KBM-7 (cell line): ENCODE measurements at places on chromosomes 12 and 14.

DNA sequence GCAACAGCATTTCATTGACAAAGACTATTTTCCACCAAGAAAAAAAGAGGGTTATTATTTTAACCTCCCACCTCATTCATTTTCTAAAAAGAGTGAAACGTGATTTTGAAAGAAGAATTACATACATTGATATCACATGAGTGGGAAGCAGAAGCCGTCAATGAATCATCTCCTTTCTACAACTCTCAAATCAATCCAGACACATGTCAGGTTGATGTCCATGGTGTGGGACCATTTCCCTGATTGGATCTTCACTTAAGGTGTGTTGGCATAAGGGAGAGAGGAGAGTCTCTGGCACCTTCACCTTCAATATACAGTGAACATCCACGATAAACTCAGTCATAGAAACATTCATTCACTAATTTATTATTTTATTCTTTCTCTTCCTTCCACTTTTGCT, 1095.1 kb downstream of the BCL11B start:
- DNase-seq = no peak

DNA sequence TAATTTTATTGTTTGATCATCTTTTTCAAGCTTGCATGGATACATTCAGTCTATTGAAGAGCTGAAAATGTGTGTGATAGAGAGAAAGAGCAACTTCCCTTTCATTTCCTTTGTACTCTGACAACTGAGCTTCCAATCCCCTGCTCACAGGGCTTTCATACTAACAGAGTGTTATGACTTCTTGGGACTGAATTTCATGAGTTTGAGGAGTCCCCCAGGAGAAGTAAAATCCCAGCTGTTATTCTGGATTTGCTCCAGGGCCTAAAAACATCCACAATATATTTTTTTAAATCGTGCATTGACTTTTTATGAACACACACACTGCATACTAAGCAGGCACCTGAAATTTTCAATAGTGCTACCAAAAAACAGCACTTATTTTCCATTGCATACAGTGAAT, 195.8 kb upstream of the CAND1 start:
- no peak for DNase-seq

DNA sequence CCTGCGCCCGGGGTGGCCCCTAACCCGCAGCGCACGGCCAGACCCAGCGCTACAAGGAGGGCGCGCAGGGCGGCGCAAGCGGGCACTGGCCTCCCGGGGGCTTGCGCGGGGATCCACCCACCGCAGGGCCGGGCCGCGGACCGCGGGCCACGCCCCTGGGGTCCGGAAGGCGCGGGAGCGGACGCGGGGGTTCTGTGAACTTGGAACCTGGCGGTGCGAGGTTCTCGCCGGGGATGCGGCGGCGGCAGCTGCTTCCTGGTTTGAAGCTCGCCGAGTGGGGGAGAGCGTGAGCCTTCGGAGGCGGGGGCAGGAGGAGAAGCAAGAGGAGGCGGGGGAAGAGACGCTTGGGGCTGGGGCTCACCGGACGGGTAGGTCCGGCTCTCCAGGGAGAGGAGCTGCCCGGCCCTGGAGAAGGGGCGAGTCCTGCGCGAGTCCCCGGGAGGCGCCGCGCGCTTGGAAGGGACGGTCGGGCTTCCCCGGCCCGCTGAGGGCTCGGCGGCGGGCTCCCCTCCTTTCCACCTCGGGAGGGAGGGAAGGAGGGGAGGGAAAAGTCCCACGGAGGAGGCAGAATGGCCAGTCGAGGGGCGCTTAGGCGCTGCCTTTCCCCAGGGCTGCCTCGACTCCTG, at the start of gene PRKCH:
Gene PRKCH (plus strand): TSS at position 195 of the 626 bp plus-strand sequence. CDS start 523 bp downstream, outside the sequence.
- DNase-seq = peak; percentile 86

DNA sequence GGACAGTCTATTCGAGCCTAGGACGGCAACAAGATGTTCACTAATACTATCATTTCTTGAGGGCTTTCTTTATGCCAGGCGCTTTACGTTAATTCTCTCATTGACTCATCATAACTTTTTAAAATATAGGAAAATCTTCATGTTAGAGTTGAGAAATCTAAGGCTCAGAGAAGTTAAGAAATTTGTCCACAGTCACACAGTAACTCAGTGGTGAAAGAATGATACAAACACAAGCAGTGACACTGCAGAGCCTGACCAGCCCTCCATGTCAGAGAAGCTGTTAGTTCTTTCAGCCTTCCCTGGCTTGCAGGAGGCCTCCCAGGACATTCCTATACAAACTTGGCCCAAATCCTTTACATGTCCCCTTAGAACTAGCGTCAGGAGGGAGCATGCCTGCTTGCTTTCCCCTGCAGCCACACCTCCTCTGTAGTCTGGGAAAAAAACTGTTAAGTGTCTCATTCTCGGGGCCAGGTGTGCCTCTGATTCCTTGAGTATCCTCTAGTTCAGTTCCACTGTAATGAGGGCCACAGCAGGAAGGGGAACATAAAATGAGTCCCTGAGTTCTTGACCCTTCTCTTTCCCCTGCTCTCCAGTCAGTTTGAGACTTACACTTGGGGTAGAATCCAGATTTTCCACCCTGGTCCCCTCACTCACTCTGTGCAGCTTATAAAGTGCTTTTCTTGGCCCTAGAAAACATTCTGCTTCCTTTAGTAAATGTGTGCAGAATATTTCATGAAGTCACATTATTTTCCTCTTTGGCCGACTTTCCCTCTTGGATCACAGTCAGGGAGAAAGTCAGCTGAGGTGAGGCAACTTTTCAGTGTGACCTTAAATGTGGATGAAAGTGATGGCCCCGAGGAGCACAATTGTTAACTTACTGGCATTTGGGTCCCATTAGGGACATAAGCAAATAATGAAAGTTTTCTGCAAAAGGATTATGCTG, 152.2 kb upstream of the HIF1A start:
- no peak for DNase-seq

- no peak for DNase-seq
These were observed 72.4 kb downstream of the IQSEC3 start for GRCh38 chr12:138898-139534.

DNA sequence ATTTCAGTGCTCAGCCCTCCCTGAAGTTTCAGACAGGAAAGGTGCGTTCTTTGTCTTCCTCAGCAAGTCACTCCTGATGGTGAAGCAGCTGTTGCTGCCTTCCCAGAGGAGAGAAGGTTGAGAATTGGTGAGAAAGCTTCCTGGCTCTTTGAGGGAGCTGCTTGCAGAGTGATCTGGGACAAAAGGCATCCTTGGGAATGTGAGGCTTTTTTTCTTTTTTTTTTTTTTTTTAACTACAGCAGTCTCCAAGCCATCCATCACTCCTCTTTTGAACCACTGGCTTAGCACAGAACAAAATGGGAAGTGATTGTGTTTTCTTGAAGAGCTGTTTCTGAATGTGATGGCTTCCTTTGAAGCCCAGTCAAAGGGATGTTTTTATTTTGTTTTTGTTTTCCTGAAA, 120.4 kb upstream of the LRIG3 start:
- DNase-seq = no peak

GRCh38 chr14:103641161-103641560, 12.2 kb downstream of the KLC1 start:
- DNase-seq = no peak

DNA sequence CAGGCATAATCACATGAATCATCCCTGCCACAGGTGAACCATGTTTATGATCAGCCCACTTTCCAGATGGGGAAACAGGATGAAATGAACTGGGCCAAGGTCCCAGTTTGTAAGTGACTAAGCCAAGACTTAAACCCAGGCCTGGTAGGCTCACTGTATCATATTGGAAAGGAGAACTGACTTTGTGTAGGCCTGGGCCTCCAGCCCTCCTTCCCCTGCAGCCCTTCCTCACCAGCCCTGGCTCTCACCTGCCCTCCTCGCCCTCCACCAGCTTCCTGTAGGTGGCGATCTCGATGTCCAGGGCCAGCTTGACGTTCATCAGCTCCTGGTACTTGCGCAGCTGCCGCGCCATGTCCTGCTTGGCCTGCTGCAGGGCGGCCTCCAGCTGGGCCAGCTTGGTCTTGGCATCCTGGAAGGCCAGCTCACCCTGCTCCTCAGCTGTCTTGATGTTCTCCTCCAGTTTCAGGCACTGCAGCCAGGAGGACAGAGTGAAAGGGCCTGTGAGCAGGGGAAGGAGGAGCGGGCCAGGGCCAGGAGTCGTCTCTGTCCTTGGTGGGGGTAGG, 19.8 kb downstream of the KRT80 start:
- DNase-seq = peak; percentile 62

DNA sequence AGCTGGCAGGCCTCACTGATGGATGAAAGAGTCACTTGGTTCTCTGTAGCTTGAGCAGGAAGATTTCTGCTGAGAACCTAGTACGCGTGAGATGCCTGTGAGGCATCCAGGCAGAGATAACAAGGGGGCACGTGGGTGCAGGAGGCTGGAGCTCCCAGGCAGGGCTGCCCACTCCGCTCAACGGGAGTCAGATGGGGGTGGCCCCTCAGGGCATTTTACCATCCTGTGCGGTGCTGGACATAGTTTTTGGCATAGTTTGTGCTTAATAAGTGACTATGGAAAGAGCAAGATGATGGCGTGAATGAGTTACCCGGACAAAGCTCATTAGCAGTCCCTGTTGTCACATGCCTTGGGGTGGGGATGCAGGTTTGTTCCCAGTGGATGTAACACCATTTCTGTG, 182.8 kb downstream of the TSPAN9 start:
- no peak for DNase-seq

- DNase-seq = no peak
These were observed 10.9 kb downstream of the HIF1A start for GRCh38 chr14:61706096-61706690.

- DNase-seq = no peak
These were observed 93.9 kb downstream of the PLEKHG7 start for GRCh38 chr12:92796650-92797049.

DNA sequence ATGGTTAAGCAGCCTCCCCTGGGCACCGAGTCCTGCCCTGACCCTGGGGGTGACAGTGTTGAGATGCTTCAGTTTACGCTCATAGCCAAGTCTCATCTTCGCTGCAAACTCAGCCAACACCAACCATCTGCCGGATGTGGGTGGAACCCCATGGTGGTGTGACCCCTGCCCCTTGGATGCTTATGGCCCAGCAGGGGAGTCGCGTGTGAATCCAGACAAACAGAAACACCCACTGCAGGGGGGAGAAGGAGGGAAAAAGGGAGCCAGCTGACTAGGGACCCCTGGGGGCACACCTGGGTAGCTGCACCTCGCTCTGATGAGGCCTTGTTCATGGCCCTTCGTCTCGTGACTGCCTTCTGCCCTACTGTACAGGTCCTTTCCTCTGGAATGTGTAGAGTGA, 23.8 kb downstream of the AACS start:
- no peak for DNase-seq

DNA sequence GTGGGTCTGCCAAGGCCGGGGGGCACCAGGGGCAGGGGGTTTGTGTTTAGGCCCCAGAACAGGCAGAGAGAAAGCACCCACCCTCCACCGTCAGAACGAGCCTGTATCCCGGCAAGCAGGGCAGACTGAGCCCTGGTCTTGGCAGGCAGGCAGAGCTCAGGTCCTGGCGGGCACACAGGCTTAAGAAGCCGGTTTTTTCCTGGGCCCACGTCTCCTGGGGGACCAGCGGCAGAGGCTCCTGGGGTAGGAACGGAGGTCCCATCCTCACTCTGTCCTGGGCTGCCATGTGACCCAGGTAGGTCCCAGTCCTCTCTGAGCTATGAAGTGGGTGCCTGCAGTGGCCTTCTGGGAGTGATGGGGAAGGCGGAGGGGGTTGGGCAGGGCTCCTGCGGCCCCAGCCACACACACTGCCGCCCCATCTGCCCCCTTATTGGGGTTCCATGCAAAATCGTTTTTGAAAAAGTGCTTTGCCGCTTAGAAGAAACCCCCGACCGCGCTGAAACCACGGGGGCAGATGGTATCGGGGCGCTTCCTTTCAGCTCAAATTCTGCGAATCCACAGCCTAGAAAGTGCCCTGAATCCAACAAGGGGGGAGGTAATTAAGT, 24.2 kb downstream of the SH2B3 start:
- DNase-seq = no peak

GRCh38 chr12:131779027-131779426, 49.2 kb upstream of the MMP17 start:
- no peak for DNase-seq

- no peak for DNase-seq
These were observed 1.2 kb downstream of the HNRNPC start for GRCh38 chr14:21267886-21268616.

GRCh38 chr12:69474456-69474855, 4.3 kb downstream of the FRS2 start:
- no peak for DNase-seq

DNA sequence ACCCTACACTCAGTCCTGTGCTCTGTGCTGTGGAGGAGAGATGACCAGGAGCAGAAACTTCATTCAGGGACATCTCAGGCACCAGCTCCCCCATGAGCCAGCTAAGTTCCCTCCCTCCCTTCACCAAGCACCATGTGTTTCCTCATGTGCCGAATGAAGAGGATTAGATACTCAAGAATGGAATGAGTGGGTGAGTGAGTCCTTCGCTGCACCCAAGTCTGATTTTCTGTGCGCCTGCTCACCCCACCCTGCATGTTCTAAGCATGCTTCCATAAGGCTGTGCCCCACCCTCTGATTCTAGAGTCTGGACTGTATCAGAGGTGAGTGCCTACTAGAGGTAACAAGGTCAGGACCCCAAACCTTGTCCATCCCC, 12.1 kb downstream of the SERPINA5 start:
- no peak for DNase-seq

GRCh38 chr12:51473947-51474346, 49.3 kb downstream of the SLC4A8 start:
- DNase-seq = no peak

GRCh38 chr12:46855760-46856159, 30.0 kb upstream of the SLC38A4 start:
- DNase-seq = no peak

GRCh38 chr14:54443981-54444380, 2.8 kb upstream of the CNIH1 start:
- no peak for DNase-seq

DNA sequence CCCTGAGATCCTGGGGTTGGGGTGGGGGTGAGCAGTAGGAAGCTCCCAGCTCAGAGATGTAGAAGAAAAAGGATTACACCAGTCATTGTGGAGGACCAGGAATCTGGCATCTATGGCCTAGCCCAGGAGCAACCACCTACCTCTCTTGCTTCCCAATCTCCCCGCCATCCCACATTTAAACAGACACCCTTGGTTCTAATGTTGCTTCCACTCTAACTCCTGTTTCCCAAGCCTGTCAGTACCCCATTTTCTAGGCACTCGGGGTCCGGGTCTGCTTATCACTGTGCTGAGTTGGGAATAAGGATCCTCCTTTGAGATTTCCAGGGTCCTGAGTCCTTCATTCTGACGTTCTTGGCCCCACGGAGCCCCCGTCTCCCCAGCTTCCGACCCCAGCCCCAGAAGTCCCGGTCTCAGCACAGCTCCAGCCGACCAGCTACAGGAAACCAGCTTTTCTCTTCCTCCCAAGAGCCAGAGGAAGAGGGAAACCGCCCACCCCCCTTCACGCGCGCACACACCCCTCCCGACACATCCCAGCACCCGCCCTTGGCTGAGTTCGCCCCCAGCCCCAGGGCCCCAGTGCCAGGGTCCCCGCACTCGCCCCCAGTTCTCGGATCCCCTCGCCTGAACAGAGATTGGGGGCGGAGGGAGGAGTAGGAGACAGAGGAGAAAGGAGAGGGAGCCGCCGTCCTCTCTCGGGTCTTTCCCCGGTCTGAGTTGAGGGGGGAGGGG, 1.2 kb downstream of the ITGA5 start:
- peak; percentile 20 for DNase-seq
